HepG2 (cell line): ENCODE measurements at places on chromosomes 6 and 20. TPM values are rescaled to one million over a fixed set of nuclear protein-coding genes. Genes with fewer than 3 reads are reported as not detected.

GRCh38 chr6:2866171-2866846 is 24.6 kb upstream of the SERPINB1 start:
- DNase-seq: no peak

DNA sequence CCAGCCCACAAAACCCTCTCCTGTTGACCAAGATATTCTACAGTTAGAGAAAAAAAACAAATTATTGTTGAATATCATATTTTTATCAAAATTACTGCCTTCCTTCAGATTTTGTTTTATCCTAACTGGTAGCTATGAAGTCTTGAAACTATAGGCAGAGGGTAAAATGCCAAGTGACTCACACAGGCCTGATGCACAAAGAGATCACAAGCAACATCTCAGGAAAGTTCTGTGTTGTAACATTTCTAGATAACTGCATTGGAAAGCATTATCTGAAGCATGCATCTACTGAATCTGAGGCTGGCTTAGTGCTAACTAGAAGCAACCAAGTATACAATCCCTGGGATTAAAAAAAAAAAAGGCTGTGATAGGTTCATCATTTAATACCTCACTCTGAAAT is 134.2 kb downstream of the PKHD1 start:
- DNase-seq: no peak

NOTCH4 gene
- total RNA-seq: 0.51 and 0.66 TPM in 2 replicates

- DNase-seq: no peak
These were observed 7.3 kb upstream of the SNTA1 start for GRCh38 chr20:33450867-33451266.

MCHR2 gene
- total RNA-seq: not detected in 2 replicates

GRCh38 chr6:36266913-36267644 is 2.8 kb upstream of the PNPLA1 start:
- DNase-seq: no peak

CYB5R4 gene
- 26.1 and 37.7 TPM in 2 replicates for total RNA-seq

- DNase-seq: no peak
These were observed 55.6 kb upstream of the ATXN1 start for GRCh38 chr6:16816891-16817290.

DNA sequence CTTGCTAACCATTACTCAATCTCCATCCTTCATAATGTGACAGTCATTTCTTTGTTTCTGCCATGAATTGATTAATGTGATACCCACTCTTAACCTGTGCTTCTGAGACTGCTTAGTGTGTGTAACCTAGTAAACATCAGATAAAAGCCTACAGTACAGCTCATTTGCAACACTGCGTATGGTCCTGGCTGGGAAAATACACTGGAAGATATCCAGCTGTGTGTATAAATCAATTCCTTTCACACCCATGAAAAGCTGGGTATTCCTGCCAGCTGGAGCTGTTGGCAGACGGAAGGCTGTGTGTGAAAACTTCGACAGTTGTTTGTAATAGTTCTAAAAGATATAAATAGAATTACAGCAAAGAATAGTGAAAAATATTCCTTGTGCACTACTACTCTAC is 509.2 kb downstream of the FRK start:
- no peak for DNase-seq

- no peak for DNase-seq
These were observed 573 bp downstream of the SNX3 start for GRCh38 chr6:108260126-108260808.

DNA sequence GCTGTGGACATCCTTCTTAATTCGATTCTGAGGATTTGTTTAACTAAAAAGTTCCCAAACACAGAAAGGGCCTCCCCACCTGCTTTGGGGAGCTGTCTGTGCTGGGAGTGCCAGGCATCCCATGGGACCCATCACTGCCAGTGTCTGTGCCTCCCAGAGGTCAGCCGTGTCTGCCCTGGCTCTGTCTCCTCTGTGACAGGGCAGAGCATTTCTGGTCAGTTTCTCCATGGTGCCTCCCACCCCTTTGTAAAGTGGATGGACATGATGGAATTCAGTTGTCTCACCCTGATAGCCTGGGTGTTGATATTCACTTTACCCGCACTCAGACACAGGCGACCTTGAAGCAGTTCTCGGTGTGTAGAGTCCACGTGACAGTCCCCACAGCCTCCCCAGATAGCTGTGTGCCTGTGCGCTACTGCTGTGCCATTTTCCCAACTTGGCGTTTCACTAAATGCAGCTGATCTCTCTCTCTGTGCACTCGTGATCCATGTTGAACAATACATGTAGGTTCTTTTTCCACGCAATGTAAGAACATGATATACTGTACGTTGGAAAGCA is 70.5 kb downstream of the CDS2 start:
- DNase-seq: no peak

LAMP5 gene
- total RNA-seq: not detected in 2 replicates

DZANK1 gene
- 1.4 and 1.6 TPM in 2 replicates for total RNA-seq

FAM209B gene
- total RNA-seq: 0.24 and 0.32 TPM in 2 replicates
